ENCODE measurements at places on chromosomes 13 and 19.

DNA sequence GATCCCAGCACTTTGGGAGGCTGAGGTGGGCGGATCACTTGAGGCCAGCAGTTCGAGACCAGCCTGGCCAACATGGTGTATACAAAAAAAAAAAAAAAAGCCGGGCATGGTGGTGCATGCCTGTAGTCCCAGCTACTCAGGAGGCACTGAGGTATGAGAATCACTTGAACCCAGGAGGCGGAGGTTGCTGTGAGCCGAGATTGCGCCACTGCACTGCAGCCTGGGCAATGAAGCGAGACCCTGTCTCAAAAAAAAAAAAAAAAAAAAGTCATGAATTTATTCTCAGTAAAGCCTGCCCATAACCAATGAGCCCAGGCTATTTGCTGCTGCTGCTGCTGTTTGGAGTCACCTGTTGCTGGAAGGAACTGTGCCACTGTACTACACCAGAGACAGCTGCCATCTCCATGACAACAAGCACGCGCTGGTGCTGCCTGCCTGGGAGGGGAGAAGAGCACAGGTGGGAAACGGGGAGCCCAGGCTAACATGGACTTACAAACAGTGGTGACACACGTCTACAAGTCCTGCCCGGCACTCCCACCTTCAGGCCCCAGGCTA lies 11.3 kb downstream of the ZFR2 start:
- DNase-seq: no peak

DNA sequence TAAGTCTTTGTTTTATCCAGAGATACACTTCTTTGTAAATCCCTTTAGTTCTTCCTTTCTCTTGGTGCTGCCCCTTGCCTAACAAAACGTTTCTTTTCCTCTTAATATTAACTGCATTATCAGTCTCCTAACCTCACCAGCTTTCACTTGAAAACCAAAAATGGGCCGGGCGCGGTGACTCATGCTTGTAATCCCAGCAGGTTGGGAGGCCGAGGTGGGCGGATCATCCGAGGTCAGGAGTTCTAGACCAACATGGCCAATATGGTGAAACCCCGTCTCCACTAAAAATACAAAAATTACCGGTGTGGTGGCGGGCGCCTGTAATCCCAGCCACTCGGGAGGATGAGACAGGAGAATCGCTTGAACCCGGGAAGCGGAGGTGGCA lies 329.8 kb upstream of the MIR17HG start:
- no peak for DNase-seq

GRCh38 chr13:76636829-76637228 lies 249.4 kb downstream of the KCTD12 start:
- DNase-seq: no peak

- no peak for DNase-seq
Observed at GRCh38 chr19:55041627-55042343, 3.7 kb upstream of the GP6 start.

GRCh38 chr13:90382425-90382824 lies 965.1 kb upstream of the MIR17HG start:
- DNase-seq: no peak

DNA sequence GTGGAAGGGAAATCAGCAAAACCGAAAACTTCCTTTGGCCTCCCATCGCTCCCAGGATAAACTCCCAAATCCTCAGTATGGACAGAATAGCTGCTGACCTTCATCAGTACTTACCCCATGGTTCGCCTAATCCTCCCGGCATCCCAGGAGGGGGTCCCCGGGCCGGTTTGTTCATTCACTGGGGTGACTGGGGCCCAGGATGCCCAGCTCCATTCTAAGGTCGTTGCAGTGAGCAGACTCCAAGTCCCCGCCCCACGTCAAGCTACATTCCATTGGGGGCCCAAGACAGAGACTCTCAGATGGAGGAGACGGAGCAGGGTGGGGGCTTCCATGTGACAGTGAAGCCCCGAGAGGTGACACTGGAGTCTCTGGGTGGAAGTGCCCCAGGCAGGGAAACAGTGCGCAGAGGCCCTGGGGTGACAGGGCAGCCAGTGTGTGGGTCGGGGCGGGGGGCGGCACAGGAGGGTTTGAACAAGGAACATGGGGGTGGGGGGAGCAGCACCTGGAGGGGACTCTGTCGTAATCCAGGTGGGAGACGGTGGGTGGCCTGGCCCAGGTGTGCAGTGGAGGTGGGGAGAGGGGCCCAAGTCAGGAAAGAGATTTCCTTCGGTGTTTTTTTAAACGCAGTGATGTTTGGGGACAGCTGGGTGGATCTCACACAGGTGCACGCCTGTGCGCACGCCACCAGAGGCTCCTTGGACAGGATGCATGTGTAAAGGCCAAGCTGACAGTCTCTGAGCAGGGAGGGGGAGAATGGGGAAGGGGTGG lies 5.1 kb downstream of the SSBP4 start:
- no peak for DNase-seq

- no peak for DNase-seq
Observed at GRCh38 chr13:27942972-27943371, 23.2 kb downstream of the PDX1 start.
